ENCODE measurements at places on chromosomes 7 and 10. TPM values are rescaled to one million over a fixed set of nuclear protein-coding genes. Genes with fewer than 3 reads are reported as not detected.

- no peak for DNase-seq
- H3K27me3 ChIP-seq, result peaks cover 16% of the 10 kb centered on the region
- H3K27ac ChIP-seq, result no peak overlapping the region
- no peaks in the 10 kb centered on the region for H3K36me3 ChIP-seq
- no peak overlapping the region for H3K4me3 ChIP-seq
- no peaks in the 10 kb centered on the region for H3K4me1 ChIP-seq
Observed at GRCh38 chr7:29309041-29309854, 114.7 kb downstream of the CHN2 start.

GRCh38 chr7:95632609-95633008, 36.3 kb upstream of the PDK4 start:
- peaks cover 4% of the 10 kb centered on the region for H3K4me1 ChIP-seq
- no peak overlapping the region for H3K27ac ChIP-seq
- no peaks in the 10 kb centered on the region for H3K36me3 ChIP-seq
- DNase-seq, result no peak
- H3K4me3 ChIP-seq, result no peak overlapping the region
- no peaks in the 10 kb centered on the region for H3K27me3 ChIP-seq

The LRRC18 gene
- 0.16 TPM for total RNA-seq

DNA sequence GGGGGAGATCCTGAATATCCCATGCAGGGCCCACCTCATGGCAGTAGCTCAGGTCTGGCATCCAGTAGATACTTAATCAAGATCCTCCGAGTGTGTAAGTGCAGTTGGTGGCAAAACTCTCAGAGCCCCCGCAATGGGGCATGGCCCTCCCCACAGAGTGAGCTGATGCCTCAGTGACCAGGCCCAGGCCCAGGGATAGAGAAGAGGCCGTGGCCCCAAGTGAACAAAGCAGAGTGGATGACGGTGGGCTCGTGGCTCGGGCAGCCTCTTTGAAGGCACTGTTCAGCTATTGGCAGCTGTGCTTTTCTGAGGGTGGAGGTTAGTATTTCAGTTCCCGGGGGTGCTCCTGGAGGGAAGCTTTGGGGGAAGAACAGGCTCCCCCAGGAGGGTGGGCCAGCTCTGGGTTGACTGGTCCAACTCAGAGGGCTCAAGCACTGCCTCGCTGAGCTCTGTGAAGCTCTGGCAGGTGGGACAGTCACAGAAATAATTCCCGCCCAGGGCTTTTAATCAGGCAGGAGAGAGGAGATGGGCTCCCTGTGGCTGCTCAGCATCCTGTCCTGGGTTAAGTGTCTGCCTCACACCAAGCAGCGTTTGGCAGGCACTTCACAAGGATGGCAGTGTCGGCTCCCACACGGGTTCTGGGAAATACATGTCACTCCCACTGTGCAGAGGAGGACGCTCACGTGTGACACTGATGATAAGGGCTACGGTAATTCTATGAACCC, 583.6 kb downstream of the TCERG1L start:
- DNase-seq, result no peak
- no peaks in the 10 kb centered on the region for H3K4me1 ChIP-seq
- H3K36me3 ChIP-seq, result no peaks in the 10 kb centered on the region
- H3K27me3 ChIP-seq, result no peaks in the 10 kb centered on the region

The SLC35B4 gene
- 18.9 TPM for total RNA-seq

- peaks cover 21% of the 10 kb centered on the region for H3K4me1 ChIP-seq
- H3K36me3 ChIP-seq, result peaks cover 35% of the 10 kb centered on the region
- H3K27me3 ChIP-seq, result no peaks in the 10 kb centered on the region
- H3K4me3 ChIP-seq, result no peak overlapping the region
- no peak overlapping the region for H3K27ac ChIP-seq
Observed at GRCh38 chr7:134449680-134450079, 9.2 kb downstream of the AKR1B1 start.

- peaks cover 46% of the 10 kb centered on the region for H3K36me3 ChIP-seq
- H3K4me3 ChIP-seq, result peak overlapping the region; percentile 93
- H3K4me1 ChIP-seq, result peaks cover 31% of the 10 kb centered on the region
- no peaks in the 10 kb centered on the region for H3K27me3 ChIP-seq
- peak; percentile 81 for DNase-seq
Observed at GRCh38 chr7:100119970-100120732, 717 bp downstream of the CNPY4 start.

DNA sequence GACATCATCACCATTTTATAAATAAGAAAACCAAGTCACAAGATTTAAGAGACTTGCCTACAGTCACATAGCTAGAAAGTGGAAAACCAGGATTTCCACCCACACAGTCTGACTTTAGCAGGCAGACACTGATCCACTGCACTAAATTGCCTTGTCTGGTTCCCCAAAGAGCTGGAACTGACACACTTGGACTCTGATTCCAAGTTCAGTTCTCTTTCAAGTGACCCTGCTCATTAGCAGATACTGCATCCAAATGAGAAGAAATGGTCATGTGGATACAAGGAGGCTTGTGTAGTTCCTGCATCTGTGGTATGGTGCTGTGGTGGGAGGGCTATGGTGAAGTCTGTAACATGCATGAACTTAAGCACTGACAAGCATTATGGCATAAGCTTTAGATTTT, 180.1 kb upstream of the MKLN1 start:
- no peak overlapping the region for H3K27ac ChIP-seq
- H3K27me3 ChIP-seq, result peaks cover 10% of the 10 kb centered on the region
- no peaks in the 10 kb centered on the region for H3K36me3 ChIP-seq

- H3K4me3 ChIP-seq, result no peak overlapping the region
- H3K27me3 ChIP-seq, result no peaks in the 10 kb centered on the region
- H3K36me3 ChIP-seq, result no peaks in the 10 kb centered on the region
- no peak overlapping the region for H3K27ac ChIP-seq
- DNase-seq, result no peak
Observed at GRCh38 chr7:10475940-10476641, 497.6 kb upstream of the PHF14 start.

The FRAT1 gene
- total RNA-seq, result 4.4 TPM

The ANXA8 gene
- not detected for total RNA-seq

DNA sequence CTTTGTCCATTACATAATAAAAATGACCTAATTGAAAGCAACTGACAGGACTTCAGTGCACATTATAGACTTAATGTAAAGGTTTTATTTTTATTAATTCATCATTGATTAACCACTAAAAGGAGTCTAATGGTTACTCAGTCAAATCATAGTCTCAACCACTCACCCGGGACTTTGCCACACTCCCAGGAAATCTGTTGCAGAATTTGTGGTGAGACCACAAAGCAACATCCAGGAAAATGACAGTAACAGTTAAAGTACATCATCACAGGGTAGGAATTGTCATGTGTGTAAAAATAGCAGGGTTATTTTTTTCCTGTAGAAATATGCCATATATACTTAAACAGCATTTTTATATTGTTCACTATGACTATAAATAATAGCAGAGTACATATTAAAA, 6.3 kb upstream of the HGF start:
- H3K4me1 ChIP-seq, result no peaks in the 10 kb centered on the region
- H3K36me3 ChIP-seq, result no peaks in the 10 kb centered on the region
- no peak overlapping the region for H3K27ac ChIP-seq
- no peak overlapping the region for H3K4me3 ChIP-seq
- H3K27me3 ChIP-seq, result no peaks in the 10 kb centered on the region
